ENCODE measurements at places on chromosomes 5 and 9.

GRCh38 chr5:25515525-25515924, 870.7 kb upstream of the CDH10 start:
- DNase-seq, result no peak

- DNase-seq, result no peak
Measured at GRCh38 chr9:8916771-8917170, 1117.2 kb upstream of the DMAC1 start.

- no peak for DNase-seq
Measured at GRCh38 chr9:73855206-73855605, 641.9 kb upstream of the RORB start.

GRCh38 chr9:16455842-16456241, 414.6 kb downstream of the BNC2 start:
- no peak for DNase-seq

DNA sequence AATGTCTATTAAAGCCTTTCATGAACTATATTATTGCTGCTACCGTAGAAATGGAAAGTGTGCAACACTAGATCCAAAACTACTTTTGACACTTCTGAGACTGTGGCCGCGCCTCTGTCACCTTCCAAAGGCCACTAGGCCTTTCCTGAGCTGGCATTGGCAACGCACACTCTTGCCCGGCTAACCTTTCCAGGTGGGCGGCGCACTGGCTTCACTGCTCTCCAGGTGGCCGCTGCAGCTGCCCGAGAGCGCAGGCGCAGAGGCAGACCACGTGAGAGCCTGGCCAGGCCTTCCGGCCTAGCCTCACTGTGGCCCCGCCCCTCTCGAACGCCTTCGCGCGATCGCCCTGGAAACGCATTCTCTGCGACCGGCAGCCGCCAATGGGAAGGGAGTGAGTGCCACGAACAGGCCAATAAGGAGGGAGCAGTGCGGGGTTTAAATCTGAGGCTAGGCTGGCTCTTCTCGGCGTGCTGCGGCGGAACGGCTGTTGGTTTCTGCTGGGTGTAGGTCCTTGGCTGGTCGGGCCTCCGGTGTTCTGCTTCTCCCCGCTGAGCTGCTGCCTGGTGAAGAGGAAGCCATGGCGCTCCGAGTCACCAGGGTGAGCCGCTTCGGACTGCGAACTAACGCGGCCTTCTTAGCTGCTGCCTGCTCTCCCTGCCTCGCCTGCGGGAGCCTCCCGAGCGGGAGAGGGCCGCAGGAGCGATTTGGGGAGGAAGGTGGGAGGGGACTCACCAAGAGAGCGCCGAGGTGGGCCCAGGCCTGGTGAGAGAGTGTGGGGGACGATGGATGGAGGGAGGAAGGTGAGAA, at the start of gene CCNB1:
Gene CCNB1 (plus strand): TSS at position 465 of the 807 bp plus-strand sequence. CDS start 113 bp downstream, at position 578.
- DNase-seq, result peak; percentile 100
